ENCODE measurements at places on chromosomes 16 and 17.

DNA sequence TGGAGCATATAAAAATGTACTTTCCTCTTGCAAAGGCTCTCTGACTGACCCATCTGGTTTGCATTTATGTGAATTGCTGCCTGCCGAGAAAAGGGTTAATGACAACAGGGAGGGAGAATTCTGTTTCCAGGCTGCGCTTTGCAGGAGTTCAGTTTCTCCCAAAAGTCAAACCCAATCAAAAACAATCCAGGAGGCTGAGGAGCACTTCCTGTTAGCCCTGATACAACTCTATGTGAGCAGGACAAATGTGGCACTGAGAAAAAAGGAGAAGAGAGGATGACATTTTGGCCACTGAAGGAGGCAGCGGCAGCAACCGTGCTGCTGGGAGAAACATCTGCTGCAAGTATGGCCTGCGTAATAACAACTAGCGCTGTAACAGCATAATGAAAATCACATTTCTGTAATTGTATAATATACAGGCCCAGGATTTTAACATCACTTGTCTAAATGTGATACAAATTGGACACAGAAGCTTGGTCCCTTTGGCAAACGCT, 26.8 kb upstream of the ELAC2 start:
- no peak for DNase-seq

- DNase-seq, result no peak
These were observed 30.9 kb downstream of the HAPSTR1 start for GRCh38 chr16:9122342-9122741.

- DNase-seq, result no peak
These were observed 324.1 kb downstream of the ZFHX3 start for GRCh38 chr16:72723781-72724180.

DNA sequence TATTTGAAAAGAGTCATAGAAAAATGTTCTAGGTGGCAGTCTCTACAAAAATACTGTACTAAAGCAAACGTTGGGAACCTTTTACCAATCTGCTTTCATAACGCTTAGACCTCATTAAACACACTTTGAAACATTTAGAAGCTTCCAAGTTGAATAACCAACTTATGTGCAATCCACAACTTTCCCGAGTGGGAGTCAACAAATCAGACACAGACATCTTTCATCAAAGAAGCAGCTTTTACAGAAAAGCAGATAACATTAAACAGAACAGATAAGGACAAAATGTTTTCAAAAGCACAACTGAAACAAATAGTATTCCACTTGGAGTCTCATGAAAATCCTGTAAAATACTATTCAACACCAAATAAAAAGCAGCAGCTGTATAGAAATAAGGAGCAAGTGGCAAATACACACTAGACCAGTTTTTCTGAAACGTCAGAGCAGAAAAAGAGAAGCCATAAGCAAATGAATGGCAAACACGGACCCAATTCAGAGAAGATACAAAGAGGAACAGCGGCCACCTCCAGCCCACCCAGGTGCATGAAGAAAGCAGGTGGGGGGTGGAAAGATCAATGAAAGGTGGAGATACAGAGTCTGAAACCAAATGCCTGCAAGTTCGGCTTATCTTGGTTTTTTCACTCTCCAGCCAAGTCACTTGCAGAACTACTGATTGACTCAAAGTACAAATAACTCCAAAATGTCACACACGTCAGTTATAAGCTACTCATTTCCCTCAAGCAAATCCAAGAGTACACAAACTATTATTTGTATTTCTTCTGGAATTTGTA, 18.4 kb upstream of the FBF1 start:
- DNase-seq, result no peak

GRCh38 chr17:57963149-57963511, 7.9 kb upstream of the CUEDC1 start:
- DNase-seq, result no peak

DNA sequence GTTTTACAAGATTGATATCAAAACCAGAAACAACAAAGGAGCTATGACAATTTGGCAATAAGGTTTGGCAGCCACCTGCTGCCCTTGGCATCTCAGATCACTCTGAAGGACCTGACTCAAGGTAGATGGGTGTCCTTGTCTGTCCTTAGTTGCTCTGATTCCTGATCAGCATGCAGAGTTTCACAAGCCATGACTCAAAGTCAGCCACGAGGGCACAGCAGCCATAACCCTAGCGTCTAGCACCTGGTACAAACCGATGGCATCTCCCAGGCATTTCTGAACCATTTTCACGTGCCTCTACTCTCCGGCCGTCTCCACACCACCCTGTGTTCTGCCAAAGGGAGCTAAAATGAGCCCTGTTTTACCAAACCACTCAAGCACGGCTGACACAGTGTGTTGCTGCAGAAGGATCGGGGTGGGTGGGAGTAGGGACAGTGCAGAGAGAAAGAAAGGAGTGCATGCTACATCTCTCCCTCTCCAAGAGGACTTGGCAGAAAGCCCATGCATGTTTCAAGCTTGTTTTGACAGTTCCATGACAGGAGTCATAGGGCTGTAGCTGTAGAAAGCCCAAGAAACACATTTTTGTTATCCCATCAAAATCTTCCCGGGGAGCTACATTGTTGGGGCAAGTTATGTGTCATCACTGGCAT, 297.3 kb downstream of the ABCC12 start:
- no peak for DNase-seq

GRCh38 chr16:12141073-12141951, 164.8 kb downstream of the SNX29 start:
- DNase-seq, result no peak

- no peak for DNase-seq
These were observed 27.0 kb downstream of the MRTFB start for GRCh38 chr16:14098081-14098480.

GRCh38 chr16:74625500-74626350, 18.8 kb upstream of the GLG1 start:
- DNase-seq, result no peak

GRCh38 chr16:75256696-75257343, 5.4 kb upstream of the BCAR1 start:
- DNase-seq, result no peak

GRCh38 chr16:87895641-87896141, 26.4 kb upstream of the SLC7A5 start:
- DNase-seq, result peak; percentile 60

GRCh38 chr16:11232852-11233726, 22.9 kb downstream of the SOCS1 start:
- peak; percentile 95 for DNase-seq

GRCh38 chr17:50590946-50591737, 30.6 kb downstream of the CACNA1G start:
- DNase-seq, result no peak

GRCh38 chr17:37134050-37134449, 185.3 kb downstream of the AATF start:
- no peak for DNase-seq

- DNase-seq, result no peak
These were observed 34.9 kb downstream of the TOM1L2 start for GRCh38 chr17:17937201-17937853.

DNA sequence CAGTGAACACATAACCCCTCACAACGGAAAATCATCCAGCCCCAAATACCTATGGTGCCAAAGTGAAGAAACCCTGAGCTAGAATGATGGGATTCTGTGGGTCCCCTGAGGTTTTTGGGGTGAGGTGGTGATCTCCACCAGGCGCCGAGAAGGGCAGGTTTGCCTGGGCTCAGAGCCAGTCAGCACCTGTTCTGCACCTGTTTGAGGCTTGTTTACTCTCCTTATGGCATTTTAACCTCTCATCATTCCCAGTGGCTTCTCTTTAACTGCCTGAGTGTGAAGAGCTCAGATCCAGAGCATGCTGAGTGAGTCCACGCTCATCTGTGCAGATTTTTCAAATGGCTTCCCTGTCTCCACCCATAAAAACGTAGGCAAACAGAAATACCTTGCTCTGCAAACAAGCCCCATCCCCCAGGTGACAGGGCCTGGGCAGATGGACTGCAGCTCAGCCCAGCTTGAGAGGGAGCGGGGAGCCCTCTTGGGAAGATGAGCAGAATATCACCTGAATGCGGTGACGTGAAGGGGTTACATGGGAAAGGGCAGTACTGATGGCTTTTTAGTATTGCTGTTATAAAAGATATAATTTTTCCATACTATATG, 40.1 kb upstream of the CLEC19A start:
- no peak for DNase-seq

GRCh38 chr16:88853325-88853941, 3.3 kb downstream of the GALNS start:
- no peak for DNase-seq

- DNase-seq, result no peak
These were observed 9.6 kb downstream of the FLOT2 start for GRCh38 chr17:28887871-28888471.

GRCh38 chr17:69876757-69877156, 198.3 kb upstream of the KCNJ16 start:
- no peak for DNase-seq

GRCh38 chr17:7893187-7893880, 4.7 kb downstream of the CHD3 start:
- DNase-seq, result no peak

DNA sequence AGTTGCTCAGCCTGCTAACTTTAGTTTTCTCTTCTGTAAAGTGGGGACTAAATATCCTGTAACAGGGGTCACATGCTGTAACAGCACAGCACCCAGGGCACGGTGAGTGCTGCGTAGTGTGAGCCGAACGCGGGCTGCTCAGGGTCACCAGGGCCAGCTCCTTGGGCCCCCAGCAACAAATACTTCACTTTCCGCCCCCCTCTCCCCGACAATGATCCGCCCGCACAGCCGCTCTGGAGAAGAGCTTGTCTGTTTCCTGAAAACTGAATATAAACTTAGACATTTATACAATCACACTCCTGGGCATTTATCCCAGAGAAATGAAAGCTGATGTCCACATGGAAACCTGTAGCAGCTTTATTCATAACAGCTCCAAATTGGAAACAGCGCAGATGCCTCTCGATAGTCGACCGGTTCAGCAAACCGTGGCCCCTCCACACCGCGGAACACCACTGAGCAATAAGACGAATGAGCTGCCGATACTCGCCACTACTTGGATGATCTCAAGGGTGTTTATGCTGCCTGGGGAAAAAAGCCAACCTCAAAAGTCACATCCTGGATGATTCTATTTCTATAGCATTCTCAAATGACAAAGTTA, 267.2 kb downstream of the PARN start:
- no peak for DNase-seq

DNA sequence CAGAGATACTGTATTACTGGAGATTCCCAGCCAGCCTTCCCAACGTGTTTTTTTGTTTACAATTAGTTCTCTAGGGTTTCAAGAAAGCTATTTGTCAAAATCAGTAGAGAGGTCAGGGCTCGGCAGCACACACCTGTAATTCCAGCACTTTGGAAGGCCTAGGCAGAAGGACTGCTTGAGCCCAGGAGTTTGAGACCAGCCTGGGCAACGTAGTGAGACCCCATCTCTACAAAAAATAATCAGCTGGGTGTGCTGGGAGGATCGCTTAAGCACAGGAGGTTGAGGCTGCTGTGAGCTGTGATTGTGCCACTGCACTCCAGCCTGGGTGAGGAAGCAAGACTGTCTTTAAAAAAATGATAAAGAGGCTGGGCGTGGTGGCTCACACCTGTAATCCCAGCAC, 19.4 kb downstream of the CBX1 start:
- DNase-seq, result no peak

All from CD4-positive, alpha-beta T cell treated with Interleukin-15 for 1 hour (primary cell).